Fibroblast of mammary gland (primary cell): ENCODE measurements at places on chromosomes 2 and 18.
A peak's percentile ranks its signal among the peaks of the same experiment; 100 is the strongest.

GRCh38 chr2:74919827-74920226, 38.6 kb upstream of the POLE4 start:
- DNase-seq, result peak; percentile 45

- peak; percentile 45 for DNase-seq
Observed at GRCh38 chr2:19630921-19631320, 270.9 kb downstream of the TTC32 start.

DNA sequence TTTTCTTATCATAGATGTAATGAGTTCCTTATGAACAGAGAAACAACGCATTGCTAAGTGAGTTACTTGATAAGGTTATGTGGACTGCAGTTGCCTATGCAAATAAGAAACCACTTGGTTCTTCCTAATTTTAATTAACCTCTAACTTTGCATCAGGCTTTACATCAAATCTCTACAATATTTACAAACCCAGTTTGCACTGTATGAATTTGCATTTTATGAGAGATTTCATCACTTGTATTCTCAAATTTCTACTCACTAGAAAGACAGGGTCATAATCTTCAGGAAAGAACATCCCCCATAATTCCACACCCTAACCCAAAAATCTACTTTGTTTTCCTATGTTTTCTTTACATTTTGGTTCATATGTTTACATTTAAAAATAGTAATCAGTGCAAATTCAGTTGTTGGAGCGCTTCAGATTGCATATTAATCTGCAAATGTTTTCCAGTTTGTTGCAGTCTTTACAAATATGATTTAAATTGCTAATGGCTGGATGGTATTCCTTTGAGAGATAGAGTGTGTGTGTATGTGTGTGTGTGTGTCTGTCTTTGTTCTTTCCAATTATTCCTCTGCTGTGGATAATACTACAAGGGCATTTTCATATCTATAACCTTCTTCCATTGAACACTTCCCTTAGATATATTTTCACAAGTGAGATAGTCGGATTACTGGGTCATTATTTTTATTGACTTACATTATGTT, 106.1 kb downstream of the COL4A4 start:
- no peak for DNase-seq

- no peak for DNase-seq
Observed at GRCh38 chr18:78410094-78410786, 569.4 kb upstream of the SALL3 start.

GRCh38 chr18:35122586-35123224, 81.5 kb downstream of the MAPRE2 start:
- no peak for DNase-seq

- no peak for DNase-seq
Observed at GRCh38 chr2:68769586-68770270, 35.1 kb downstream of the ARHGAP25 start.

DNA sequence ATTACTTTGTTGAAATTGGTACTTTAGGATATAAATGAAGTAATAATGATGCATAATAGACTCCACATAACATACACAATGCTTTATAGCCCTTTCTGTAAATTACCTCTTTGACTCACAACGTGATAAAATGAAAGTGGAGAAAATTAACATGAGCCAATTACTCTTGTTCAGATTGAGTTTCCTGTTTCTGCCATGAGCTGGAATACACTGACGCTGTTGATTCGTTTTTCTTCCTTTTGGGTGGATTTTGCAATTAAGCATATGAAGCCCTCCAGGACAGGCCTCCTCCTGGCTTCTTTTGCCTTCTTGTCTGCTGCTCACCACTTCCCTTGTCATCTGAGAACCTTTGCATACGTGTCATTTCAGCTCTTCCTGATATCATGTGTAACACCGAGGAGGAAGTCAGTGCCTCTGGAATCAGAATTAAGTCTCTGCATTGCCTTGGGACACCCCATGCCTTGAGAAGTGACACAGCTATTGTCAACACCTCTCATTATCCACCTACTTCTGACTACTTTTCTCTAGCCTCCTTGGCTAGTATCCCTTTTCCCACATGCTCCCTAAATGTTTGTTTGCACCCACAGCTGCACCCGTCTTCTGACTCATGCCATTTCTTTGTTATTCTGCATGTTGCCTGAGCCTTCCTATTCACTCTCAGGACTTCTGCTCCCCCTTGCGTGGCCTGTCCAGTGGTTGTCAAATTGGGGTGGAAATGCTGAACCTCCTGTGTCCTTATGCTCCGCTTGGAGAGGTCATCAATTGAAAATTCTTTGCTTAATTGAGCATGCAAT, 134.1 kb downstream of the FMNL2 start:
- DNase-seq, result peak; percentile 57

DNA sequence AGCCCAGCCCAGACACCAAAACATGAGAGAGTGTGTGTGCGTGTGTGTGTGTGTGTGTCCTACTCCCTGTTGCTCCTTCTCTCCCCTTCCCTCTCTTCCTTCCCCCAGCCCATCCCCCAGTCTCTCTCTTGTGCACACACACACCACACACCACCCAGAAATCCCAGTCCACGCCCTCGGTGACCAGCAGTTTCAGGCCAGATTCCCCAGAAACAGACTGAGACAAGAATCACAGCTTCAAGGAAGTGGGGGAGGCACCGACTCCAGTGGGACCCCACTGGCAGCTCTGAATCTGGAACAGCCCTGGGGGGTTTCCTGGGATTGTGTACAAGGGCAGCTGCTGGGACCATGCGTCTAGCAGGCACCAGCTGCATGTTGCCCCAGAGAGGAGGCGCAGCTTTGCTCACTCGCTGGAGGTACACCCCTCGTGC, 113.5 kb downstream of the NDUFA10 start:
- DNase-seq, result no peak

- DNase-seq, result no peak
Observed at GRCh38 chr18:75132931-75133525, 75.9 kb downstream of the PTGR3 start.

DNA sequence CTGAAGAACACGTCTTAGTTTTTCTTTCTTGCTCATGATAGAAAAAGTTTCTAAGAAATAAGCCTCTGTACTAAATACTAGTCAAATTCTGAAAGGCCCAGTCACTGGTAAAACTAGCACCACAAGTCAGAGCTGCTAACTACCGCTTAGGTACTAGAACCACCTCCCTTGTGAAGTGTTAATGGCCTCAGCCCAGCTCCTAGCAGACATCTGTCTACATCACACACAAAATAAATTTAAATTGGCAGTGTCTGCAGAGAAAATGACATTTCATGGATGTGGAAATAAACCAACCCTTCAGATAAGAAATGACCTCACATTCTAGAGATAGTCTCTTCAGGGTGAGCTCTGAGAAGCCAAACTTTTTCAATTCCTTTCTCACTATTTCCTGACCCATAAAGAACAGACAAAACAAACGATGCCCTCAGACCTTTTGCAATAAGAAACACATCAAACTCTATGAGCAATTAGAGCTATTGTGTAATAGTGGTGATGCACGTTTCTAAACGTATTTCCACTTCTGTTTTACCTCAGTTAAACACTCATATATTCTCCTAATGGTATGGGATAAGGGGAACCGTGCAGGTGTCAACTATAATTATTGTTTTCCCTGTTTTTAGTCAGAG, 70.3 kb upstream of the DSG1 start:
- DNase-seq, result peak; percentile 9

- DNase-seq, result no peak
Observed at GRCh38 chr2:137826373-137827372, 137.6 kb upstream of the HNMT start.

- no peak for DNase-seq
Observed at GRCh38 chr2:135151615-135152014, 99.5 kb downstream of the RAB3GAP1 start.

GRCh38 chr18:67428158-67428557, 88.4 kb downstream of the DSEL start:
- DNase-seq, result no peak

- DNase-seq, result peak; percentile 72
Observed at GRCh38 chr2:88738271-88738670, 46.8 kb downstream of the RPIA start.

DNA sequence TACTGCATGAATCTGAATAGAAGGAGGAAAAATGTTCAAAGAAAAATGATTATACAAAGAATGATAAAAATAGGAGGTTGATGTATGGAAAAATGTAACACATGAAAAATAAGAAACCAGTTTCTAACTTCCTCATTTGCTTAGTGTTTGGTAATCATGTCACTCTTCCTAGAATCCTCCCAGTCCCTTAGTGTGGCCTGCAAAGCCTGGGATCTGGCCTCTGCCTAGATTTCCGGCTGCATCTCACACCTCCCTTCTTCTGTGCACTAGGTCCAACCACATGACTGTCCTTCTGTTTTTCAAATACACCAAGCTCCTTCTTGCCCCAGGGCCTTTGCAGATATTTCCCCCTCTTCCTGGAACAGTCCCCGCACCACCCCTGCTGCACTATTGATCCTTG, 76.8 kb upstream of the RBMS1 start:
- DNase-seq, result no peak

DNA sequence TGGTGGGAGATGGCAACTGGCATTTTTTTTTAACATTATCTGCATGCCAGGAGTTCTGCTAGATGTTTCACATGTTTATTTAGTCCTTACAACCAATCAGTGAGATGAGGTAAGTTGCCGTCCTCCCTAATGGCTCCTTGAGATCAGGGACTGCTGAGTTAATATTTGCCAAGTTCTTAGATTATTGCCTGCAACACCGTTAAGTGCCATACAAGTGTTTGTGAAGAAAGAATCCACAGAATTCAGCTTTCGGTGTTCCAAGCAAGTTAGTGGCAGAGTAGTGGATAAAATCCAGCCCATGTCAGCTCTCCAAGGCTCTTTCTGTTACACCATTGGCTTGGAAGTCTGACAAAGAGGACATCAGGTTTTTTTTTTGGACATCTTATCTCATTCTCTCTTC, 95.9 kb downstream of the C1QL2 start:
- no peak for DNase-seq

- DNase-seq, result no peak
Observed at GRCh38 chr2:33208400-33208799, 261.6 kb downstream of the LTBP1 start.

DNA sequence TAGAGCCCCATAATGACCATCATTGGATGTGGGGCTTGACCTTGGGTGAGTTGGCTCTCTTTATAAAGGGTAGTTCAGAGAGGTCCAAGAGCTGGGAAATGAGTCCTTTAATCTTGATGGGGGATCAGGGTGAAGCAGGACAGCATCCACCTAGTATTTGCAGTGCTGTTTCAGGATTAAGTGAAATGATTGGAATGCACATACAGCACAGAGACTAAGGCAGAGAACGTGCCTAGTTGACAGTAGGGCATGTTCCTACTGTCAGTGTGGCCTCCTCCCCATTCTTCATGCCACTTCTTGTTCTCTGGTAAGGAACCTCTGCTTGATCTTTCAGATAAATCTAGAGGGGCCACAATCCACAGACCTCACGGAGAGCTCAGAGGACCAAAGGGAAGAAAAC, 78.9 kb downstream of the TRIM43 start:
- DNase-seq, result no peak

- peak; percentile 38 for DNase-seq
Observed at GRCh38 chr2:75655861-75656260, 9.3 kb downstream of the MRPL19 start.

DNA sequence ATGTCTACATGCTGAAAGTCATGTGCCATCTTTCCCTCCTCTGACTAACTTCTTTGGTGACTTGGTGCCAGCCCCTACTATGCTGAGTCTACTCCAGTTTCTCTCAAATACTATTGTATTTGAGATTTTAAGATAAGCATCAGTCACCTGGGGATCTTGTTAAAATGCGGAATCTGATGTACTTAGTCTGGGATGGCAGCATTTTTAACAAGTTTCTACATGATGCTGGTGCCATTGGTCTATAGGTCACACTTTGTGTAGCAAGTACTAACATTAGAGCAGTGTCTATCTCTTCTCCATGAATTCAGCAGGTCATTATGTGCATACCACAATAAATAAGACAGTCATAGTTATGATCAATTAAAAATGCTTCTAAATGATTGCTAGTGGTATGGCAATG, 106.9 kb downstream of the CERS6 start:
- no peak for DNase-seq

GRCh38 chr2:109270505-109271312, 141.7 kb downstream of the SH3RF3 start:
- DNase-seq, result no peak

- DNase-seq, result no peak
Observed at GRCh38 chr2:157318884-157319283, 6.7 kb downstream of the ERMN start.

DNA sequence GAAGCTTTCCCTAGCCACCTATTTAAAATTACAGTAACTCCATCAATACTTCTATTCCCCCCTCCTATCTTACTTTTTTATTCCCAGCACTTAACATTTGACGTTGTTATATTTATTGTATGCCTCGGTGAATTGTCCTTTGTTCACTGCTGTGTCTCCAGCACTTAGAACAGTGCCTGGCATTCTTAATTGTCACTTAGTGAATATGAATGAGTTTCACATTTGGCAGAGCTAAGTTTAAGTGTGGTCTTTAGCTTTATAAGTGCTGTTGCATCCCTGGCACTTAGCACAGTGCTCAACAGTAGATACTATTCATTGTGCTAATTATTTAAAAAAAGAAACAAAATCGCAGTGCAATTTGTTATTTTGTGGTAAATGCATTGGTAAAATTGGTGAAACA, 1.7 kb downstream of the RMP24 start:
- DNase-seq, result no peak

- DNase-seq, result peak; percentile 64
Observed at GRCh38 chr18:54254265-54254758, 15.0 kb upstream of the POLI start.

DNA sequence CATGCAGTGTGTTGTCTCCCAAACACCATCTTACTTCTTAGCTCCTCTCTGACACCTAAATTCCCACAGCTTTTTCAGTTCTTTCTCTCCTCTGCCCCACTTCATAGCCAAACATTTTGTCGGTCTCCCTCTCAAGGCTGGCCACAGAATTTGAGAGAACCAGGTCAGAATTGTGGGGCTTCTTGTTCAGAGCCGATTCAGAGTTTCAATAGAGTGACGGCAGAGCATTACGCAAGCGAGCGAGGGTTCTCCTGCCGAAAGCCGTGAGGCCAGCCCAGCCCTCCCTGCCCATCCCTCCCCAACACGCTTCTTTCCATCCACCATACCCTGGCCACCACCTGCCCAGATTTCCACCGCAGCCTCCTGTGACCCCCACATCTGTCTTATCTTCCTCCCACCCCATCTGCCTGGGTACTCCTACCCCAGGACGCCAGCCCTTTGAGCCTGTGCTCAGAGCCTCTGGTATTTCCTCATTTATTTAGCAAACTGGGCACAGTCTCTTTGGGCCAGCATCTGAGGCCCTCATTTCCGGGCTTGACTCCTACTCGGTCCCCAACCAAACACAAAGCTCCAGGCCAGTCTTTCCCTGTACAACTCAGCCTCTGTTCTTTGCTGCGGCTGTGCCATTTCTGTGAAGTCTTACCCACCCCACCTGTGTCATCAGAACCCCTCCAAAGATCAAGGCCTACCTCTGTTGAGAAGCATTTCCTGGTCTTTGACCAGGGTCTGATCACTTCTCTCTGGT, 70.0 kb upstream of the MAP4K4 start:
- no peak for DNase-seq

- no peak for DNase-seq
Observed at GRCh38 chr2:140422759-140423158, 1642.6 kb upstream of the NXPH2 start.

- no peak for DNase-seq
Observed at GRCh38 chr2:120744817-120745216, 9.1 kb downstream of the GLI2 start.
